Stimulated activated CD8-positive, alpha-beta memory T cell treated with anti-CD3 and anti-CD28 coated beads, Interleukin-2, amount 100 ng/mL, for 1 hour (primary cell): ENCODE measurements at places on chromosomes 2 and 18.

- no peak for DNase-seq
These were observed 63.3 kb downstream of the MDH1 start for GRCh38 chr2:63651861-63652651.

GRCh38 chr2:239467281-239467955 is 66.6 kb upstream of the HDAC4 start:
- no peak for DNase-seq

DNA sequence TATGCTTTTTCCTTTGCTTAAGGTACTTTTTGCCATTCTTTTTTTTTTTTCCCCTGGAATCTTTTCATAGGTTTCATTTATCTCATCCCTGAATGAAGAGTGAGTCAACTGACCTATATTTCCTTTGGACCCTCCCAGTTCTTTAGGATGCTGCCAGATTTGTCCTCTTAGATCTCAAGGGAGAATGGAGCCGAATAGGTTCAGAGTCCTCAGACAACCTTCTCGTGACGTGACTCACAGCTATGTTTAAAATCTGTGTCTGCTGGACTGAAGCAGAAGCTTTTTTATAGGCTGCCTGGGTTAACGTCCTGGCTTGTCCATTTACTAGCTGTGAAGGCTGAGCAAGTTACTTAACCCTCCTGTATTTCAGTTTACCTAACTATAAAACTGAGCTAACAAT is 358.6 kb downstream of the DLGAP1 start:
- no peak for DNase-seq

DNA sequence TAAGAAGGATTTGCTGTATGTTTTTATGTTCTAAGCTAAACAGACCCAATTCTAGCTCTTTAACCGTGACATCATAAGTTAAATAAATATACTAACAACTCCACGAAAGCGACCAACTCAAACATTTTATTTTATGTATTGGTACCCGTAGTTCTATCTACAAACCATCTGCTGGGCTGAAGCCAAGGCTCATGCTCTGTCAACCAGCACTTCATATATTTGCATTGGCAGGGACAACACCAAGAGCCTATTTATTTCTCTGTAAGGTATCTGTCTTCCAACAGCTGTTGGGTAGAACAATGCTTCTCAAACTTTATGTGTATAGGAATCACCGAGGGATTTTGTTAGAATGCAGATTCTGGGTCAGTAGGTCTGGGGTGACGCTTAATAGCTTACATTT is 64.5 kb downstream of the PID1 start:
- DNase-seq: no peak

DNA sequence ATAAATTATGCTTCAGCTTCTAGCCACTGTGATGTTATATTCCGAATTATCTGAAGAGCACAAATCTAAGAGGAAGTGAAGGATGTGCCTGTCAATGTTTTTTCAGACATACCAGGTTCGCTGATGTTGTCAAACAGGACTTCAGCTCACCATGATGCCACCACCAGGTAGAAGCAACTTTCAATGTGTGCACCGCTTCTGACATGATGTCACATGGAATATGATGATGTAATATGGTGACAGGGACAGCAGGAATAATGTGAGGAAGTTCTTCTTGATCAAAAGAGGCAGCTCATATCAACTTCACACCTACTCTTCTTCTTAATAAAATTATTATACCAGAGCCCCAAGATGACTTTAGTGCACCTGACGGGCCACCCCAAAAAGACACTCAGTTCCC is 893.2 kb downstream of the BCL11A start:
- DNase-seq: no peak

GRCh38 chr2:232174662-232175061 is 203.9 kb upstream of the ALPP start:
- DNase-seq: no peak

DNA sequence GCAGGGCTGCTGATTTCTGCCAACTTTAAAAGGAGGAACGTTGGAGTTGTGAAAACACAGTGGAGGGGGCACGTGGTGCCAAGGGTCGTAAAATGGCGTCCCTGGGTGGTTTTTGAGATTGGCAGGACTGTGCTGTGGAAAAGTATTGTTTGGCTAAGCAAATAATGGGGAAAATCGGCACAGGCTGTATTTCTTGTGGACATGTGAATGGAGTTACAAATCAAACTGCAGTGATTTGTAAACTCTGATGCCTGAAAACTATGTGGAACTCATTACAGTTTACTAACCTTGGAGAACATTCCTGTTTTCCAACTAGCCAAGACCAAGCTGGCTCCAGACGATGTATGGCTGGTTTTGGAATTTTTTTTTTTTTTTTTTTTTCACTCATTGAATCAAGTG is 68.7 kb downstream of the KCTD1 start:
- no peak for DNase-seq

DNA sequence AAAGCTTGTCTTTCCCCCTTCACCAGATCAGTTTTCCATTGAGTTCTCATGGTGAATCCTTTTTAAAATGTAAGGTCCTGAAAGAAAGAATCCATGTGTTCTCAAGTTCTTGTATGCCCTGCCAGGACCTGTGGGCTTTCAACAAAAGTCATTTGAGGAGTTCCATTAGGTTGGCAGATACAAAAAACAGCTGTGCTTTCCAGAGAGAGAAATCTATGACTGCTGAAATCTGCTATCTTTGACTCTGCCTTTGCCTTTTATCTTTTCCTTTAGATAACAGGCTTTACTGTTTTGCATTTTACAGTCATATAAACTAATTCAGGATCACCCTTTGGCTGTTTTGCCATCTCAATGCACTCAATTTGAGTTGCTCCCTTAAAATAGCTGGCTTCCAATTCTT is 59.7 kb downstream of the CXCR4 start:
- no peak for DNase-seq

- DNase-seq: no peak
These were observed 2.0 kb downstream of the GALNT3 start for GRCh38 chr2:165792104-165792454.

- DNase-seq: no peak
These were observed 27.0 kb downstream of the ENOSF1 start for GRCh38 chr18:685438-685837.

DNA sequence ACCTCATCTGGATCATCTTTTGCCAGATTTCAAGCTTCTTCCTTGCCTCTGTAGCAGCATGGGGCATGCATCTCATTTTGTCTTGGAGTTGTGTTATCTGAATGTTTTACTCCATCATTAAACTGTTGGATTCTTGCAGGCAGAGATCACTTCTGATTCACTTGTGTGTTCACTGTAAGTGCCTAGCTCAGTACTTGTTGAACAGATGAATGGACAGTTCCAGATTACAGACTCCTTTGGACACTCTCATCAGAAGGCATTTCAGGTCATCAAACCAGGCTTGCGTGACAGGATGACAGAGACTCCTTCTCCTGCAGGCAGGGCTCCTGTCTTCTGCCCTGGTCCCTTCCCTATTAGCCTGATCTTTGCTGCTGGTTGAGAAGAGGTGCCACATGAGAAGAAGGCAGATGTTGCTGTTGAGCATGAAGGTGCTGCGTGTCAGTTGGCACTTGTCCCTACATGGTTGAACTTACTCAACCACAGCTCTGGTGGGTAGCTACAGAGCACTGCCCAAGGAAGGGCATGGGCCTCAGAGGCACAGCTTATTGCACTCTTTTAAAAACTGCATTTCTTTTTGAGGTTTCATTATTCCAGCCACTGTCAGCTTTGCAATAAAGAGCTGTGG is 58.9 kb downstream of the INPP4A start:
- no peak for DNase-seq

- no peak for DNase-seq
These were observed 353.4 kb upstream of the VRK2 start for GRCh38 chr2:57693177-57693576.

DNA sequence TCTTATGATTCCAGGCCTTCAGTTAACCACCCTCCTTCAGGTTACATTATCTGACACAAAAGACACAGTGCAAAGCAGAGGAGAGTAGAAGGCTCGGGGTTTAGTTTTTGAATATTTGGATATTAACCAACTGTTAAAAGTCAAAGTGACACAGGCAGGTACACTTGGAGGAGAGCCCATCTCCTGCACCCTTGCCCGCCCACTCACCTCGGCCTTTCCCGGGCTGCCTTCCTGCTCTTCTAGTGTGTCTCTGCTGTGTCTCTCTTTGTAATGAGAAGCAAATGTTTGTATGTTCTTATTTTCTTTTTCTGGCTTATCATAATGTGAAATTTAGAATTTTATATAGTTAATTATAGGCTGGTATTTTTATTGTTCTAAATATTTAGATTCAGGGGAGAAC is 35.1 kb downstream of the ZNF236 start:
- no peak for DNase-seq

- DNase-seq: no peak
These were observed 136.7 kb downstream of the LAMA3 start for GRCh38 chr18:23825978-23826405.

DNA sequence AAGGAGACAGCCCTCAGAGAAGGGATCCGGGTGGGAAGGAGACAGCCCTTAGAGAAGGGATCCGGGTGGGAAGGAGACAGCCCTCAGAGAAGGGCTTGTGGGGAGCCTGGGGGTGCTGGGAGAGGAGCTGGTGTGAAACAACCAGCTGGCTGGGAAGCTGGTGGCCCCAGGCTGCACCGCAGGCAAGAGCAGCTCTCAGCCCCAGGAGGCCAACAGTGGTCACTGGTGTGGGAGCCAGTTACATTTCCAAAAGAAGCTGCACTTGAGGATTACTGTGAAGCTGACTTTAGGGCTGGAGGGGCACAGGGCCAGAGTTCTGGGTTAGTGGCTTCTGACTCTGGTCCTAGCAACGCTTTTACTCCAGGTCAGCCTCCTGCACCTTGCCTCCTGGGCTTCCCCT is 3.3 kb downstream of the HES6 start:
- DNase-seq: no peak

DNA sequence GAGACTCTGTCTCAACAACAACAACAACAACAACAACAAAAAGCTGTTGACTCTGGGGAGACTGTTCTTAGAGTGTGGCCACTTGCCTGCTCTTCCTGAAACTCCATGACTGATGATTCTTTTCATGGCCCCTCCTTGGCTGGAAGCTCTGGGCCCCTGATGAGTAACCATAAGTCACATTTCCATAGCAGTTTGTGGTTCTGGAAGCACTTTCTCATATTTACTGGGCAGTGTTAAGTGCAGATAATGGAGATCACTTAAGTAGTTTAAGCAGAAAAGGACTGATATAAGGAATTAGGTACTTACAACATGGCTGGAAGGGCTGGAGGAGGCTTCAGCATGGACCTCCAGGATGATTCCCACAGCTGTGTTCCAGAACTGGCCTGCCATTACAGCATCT is 147.3 kb upstream of the DLX2 start:
- DNase-seq: no peak

DNA sequence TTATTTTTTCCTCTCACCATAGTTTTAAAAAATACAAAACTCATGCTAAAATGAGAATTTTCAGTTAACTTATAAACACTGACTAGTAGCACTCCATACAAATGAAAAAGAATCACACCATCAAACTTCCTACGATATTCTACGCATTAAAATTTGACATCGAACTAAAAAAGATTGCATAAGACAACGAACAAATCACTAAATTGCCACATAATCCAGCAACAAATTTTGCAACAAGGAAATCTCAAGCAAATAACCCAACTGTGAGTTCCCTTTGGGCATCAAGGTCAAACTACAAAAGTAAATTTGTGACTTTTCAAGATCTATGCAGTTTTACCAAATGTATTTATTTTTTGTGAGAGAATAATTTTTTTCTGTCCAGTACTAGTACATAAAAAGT is 1.5 kb downstream of the MAP3K2 start:
- DNase-seq: no peak

- no peak for DNase-seq
These were observed 777.0 kb downstream of the TSN start for GRCh38 chr2:122532481-122532880.

DNA sequence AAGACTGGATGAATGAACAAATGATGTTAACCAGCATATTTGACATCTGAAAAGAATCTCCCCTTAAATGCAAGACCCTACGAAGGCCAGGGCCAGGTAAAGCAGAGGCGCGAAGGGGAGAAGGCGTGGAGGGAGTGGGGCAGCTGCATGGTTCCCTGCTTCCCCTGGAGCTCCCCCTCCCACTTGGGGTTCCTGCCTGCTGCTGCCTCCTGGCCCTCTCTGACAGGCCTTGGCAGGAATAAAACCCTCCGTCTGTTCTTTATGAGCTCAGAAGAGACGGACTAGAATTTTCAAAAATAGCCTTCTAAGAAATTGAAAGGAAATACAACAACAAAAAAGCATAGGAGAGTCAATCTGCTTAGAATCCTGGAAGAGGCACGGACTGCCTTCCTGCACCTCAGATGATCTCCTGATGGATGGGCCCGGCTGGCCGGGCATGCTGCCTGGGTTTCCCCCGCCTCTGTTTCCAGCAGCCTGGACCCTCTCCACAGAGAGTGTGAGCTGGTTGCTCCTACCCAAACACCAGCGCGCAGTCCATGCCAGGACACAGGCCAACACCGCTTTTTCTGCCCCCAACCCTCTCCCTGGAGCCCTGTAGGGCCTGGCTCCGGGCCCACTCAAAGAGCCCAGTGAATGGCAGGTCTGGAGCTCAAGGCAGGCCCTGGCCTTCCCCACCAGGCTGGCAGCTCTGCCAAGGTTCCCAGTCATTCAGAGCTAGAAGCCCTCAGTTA is 23.9 kb downstream of the CFAP65 start:
- no peak for DNase-seq

- DNase-seq: no peak
These were observed 180.6 kb downstream of the ZNF407 start for GRCh38 chr18:74778191-74778847.

- DNase-seq: no peak
These were observed 21.3 kb downstream of the SKA1 start for GRCh38 chr18:50396005-50396660.

GRCh38 chr2:151619337-151619989 is 114.8 kb downstream of the NEB start:
- DNase-seq: no peak
